Activated naive CD4-positive, alpha-beta T cell treated with Interleukin-2 at 50 U/mL for 16 hours (primary cell): ENCODE measurements at places on chromosomes 12 and 14.

- no peak for DNase-seq
These were observed 97.9 kb downstream of the RERGL start for GRCh38 chr12:17992002-17992656.

DNA sequence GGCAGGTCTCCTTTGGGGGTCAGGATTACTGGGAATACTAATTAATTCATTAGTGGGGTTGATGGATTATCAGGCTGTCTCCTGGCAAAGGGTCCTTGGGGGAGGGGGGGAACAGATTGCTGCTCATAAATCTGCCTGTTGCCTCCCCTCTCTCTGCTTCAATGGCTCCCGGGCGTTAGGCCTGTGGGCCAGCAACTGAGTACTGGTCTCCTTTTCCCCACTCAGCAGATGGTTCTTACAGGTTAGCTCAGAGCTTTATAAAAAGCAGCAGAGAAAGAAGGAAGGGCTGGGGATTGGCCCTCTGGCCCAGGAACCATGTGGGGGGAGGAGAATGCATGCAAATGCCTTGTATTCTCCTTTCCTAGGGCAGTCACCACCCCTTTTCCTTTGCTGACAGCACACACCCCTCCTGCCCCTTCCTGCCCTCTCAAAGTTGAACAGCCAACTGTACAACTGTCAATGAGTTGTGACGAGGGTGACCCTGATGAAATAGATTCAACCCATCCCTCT lies 2.3 kb upstream of the NEUROD4 start:
- no peak for DNase-seq

- DNase-seq = no peak
These were observed 222.4 kb downstream of the IPO8 start for GRCh38 chr12:30473274-30473673.

- no peak for DNase-seq
These were observed 472.9 kb downstream of the NELL2 start for GRCh38 chr12:44403185-44403584.

GRCh38 chr12:54138219-54138618 lies 50.6 kb downstream of the SMUG1 start:
- no peak for DNase-seq

DNA sequence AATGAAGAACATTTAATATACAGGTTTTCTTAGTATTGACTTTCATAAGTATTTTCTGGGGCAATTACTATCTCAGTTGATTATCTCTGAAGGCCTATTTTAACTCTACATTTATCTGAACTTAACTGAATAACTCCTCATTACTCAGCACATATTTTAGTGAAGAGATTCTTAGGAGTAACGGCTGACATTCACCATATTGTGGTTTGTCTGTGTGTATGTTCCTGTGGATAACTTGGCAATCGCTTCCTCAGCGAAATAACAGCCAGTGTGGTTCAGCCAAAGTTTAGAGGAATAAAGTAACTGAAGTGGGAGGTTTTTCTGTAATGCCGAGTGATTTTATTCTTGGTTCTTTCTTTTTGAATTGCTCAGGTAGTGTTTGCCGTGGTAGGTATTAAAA lies 168.0 kb downstream of the RAD51B start:
- DNase-seq = no peak

- no peak for DNase-seq
These were observed 314.3 kb downstream of the TRHDE start for GRCh38 chr12:72586456-72586855.

- DNase-seq = peak; percentile 66
These were observed 15.9 kb upstream of the HHIPL1 start for GRCh38 chr14:99628887-99629618.

- peak; percentile 37 for DNase-seq
These were observed 40.4 kb upstream of the GZMB start for GRCh38 chr14:24674204-24674970.

GRCh38 chr12:5464096-5464495 lies 32.2 kb downstream of the NTF3 start:
- DNase-seq = no peak

DNA sequence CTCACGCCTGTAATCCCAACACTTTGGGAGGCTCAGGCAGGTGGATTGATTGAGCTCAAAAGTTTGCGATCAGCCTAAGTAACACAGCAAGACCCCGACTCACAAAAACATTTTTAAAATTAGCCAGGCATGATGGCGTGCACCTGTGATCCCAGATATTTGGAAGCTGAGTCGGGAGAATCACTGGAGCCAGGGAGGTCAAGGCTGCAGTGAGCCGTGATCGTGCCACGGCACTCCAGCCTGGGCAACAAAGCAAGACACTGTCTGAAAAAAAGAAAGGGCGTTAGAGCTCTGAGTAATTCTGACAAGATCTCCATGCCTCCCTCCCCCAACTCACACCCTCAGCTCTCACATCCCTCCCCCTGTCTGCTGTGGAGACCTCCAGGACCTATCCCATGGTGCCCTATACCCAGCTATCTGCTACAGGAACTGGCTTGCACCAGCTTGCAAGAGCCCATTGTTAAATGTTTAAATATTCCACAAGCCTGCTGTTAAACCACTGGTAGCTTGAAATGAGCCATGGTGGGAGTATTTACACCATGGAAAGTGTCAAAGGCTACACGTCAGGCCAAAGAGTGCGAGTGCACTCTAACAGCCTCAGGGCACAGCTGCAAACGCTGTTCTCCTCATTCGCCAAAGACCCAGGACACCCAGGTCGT lies 35.1 kb upstream of the PPP2R5C start:
- no peak for DNase-seq

DNA sequence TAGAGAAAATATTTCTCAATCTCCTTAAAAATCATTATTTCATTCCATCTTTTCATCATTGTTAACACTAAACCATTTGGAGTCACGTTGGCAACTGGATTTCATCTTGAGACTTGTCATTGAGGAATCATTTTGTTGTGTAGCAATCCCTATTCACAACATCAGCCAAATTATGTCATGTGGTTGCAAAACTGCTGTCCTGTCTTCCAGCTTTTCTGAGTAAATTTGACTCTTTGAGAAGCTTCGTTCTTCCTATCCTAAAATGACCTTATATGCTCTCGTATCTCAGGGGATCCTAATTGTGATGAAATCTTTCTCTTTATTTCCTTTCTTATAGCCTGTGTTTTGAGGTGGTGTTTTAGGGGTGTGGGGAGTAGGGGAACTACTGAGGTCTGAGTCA lies 30.6 kb upstream of the KICS2 start:
- DNase-seq = no peak

DNA sequence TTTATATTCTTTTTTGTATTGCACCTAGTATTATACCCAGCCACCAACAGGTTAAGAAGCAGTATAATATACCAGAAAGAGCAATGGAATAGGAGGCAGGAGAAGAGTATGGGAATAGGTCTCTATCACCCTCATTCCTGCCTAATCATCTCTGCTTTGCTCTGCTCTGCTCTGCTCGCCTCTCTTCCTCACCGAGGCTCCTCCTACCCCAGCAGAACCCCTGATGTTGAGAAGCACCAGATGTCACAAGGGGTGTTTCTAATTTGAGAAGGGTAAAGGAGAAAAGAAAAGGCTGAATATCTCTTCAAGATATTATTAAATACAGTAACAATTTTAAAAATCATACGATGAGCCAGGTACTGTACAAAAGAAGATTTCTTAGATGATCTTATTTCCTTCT lies 89.0 kb downstream of the STON2 start:
- DNase-seq = no peak

DNA sequence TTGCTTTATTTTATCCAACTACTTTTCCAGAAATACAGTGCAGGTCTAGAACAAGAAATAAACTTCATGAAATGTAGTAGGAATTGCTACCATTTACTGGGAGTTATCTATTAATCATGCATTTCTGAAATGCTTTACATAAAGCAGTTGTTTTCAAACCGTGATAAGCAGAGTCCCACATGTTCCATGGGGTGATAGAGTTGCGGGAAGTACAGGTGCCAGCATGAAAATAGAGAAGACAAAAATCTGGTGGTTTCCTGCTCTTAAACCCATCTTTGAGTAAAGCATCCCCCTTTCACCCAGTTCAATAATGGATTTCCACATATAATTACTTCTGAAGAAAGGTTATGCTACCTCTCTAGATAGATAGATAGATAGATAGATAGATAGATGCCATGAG lies 123.7 kb upstream of the PDZRN4 start:
- no peak for DNase-seq

GRCh38 chr14:23079716-23080115 lies 15.2 kb downstream of the ACIN1 start:
- no peak for DNase-seq

DNA sequence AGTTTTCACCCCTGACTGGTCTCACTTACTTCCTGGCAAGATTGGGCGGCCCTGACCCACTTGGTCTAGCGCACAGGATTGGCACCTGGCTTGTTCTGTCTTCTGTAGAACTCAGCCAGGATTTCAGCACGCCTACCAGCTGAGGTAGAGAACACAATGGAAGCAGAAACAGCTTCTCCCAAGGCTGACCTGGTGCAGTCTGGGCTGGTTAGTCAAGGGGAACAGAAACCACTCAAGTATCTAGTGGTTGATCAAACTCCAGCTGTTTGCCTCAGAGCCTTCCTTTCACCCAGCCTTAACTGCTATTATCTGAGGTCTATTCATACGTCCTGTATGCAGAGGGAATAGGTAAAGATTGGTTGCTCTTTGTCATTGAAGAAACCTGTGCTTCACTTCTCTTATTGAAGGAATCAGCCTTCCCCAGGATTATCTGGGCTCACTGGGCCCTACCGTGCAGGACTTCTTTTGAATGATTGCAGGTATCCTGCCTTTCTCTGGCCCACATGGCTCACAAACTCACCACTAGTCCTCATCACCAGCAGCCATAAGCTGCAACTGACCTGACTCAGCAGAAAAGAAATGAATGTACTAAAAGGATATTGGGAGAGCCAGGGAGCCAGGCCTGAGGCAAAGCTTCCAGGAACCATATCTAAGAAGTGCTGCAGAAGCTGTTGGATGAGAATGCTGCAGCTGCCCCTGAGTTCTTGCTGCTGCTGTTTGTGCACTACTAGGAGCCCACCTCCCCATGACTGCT lies 2.5 kb upstream of the PLEKHD1 start:
- DNase-seq = no peak

DNA sequence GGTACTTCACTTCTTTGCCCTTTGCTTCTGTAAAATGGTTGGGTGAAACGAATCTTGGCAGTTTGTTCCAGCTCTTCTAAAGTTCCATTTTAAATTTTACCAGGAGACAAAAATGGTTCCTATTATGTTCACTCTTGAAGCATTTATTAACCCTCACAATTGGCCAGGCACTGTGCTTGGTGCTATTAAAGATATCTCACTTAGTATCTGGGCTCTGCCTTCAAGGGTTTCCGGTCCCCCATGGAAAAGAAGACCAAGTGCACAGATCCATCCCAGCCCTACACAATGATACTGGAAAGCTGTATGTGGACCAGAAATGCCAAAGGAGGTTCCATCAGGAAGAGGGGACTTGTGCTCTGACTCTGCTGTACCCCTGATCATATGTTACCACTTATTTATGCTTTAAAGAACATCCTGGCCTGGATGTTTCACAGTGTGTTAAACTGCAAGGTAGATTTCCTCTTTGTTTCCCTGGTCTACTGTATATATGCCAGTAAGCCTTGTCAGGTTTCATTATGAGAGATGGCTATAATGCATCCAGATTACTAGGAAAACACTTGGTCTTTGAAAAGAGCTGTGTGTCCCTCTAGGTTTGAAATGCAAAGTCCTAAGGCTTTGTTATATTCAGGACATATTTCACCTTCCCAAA lies 154.8 kb downstream of the PRKCH start:
- no peak for DNase-seq

GRCh38 chr12:54588110-54588889 lies at the start of gene PPP1R1A:
TSS of gene PPP1R1A (minus strand) at chr12:54588659. CDS start at chr12:54588488, 171 bp downstream.
- DNase-seq = no peak

- DNase-seq = no peak
These were observed 85.0 kb downstream of the CRADD start for GRCh38 chr12:93762059-93762719.

DNA sequence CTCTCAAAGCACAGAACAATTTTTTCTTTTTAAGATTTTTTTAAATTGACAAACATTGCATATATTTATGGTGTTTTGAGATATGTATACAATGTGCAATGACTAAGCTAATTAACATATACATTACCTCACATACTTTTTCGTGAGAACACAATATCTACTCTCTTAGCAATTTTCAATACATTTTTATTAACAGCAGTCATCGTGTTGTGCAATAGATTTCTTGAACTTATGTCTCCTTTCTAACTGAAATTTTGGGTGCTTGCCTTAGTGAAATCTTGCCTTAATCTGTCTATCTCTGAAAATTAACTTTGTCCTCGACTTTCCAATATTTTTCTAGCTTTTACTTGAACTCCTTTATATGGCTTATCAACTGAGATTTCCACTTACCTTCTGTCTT lies 6.8 kb downstream of the OR10A7 start:
- no peak for DNase-seq

DNA sequence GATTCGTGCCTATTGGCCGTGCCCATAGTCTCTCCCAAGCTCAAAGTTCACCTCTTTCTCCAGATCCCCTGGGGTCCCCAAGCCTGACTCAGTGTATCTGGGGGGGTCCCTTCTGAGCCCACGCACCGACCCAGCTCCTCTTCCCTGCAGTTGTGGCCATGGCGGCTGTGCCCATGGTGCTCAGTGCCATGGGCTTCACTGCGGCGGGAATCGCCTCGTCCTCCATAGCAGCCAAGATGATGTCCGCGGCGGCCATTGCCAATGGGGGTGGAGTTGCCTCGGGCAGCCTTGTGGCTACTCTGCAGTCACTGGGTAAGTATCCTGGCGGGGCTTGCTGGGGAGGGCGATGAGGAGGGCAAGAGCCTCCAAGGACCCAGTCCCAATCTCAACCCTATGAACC lies 5.1 kb downstream of the IFI27 start:
- DNase-seq = no peak

GRCh38 chr12:128969480-128970055 lies 116.3 kb downstream of the GLT1D1 start:
- no peak for DNase-seq

DNA sequence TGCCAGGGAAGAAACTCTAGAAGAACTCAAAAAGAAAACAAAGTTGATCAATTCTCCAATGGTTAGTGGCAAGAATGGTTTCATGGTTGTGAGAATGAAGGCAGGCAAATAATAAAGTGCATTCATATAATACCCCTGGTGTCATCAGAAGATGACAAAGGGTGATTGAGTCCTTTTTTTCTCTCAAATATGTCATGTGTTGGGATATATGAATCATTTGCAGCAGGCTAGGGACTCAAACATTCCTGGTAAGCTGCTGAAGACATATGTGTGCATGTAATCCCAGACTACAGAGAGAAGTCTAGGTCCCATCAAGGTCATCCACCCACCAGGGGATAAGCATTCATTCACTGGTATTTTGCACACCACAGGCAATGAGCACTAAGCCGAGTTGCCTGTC lies 82.4 kb upstream of the MYF6 start:
- DNase-seq = no peak

DNA sequence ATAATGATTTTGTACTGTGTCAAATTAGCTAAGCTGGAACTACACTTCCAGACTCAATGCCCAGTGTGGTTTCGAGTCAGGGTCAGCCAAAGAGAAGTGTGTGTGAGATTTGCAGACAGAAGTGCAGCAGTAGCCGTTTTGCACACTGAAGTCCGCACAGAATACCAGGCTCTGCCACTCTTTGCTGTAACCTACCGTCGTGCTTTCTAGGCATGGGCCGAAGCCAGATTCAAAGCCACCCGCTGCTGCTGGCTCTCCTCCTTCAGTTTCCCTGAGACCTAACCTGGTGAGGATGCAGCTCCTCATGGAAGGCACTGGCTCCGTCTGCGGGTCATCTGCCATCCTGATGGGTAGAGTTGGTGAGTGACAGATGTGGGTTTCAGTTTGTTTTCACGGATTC lies 48.8 kb downstream of the LRTM2 start:
- DNase-seq = no peak
